ENCODE measurements at places on chromosomes 1 and 21. TPM values are rescaled to one million over a fixed set of nuclear protein-coding genes. Genes with fewer than 3 reads are reported as not detected.

DNA sequence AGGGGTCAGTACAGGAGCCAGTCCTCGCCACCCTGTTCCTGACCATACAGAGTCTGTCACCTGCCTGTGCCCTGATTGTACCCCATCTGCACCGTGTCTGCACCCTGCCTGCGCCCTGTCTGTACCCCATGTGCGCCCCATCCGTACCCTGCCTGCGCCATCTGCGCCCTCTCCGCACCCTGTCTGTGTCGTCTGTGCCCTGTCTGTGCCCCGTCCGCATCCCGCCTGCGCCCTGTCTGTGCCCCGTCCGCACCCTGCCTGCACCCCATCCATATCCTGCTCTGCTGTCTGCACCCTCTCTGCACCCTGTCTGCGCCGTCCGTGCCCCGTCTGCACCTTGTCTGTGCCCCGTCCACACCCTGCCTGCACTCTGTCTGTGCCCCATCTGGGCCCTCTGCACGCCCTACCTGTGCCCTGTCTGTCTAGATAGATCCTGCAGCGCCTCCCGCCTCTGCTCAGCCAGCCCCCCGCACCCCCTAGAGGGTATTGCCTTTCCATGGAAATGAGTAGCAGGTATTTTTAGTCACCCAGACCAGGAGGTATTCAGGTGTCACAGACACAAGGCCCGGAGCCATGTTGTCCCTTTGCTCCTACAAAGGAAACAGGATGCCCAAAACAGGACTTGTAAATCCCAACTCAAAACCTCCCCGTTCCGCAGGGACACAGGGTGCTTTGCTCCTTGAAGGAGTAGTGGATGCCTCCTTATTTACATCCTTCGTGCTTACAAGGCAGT is 7.7 kb upstream of the NPHP4 start:
- DNase-seq = peak; percentile 19

DNA sequence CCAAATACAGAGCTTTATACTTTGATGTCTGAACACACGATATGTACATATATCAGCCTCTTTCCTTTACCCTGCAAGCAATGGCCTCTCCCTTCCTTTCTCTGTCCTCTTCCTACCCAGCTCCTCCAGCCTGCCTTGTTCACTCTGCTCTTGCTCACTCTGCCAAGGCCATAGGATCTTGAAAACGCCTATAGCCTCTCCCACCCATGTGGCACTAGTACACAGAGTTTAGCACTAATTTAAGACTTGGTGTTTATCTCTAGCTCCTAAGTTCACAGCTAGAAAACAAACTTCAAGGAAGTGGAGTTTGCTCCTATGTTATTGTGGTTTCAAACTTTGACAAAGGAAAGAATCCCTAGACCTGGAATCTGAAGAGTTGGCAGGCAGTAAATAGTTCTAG is 225.0 kb upstream of the RUNX1 start:
- no peak for DNase-seq

Gene CD1B
- not detected for total RNA-seq

Gene VAV3
- 0.57 TPM for total RNA-seq

Gene ODF2L
- total RNA-seq = 9.7 TPM

Measured in Caco-2 (cell line).